ENCODE measurements at places on chromosomes 7 and 10.
A peak's percentile ranks its signal among the peaks of the same experiment; 100 is the strongest.

DNA sequence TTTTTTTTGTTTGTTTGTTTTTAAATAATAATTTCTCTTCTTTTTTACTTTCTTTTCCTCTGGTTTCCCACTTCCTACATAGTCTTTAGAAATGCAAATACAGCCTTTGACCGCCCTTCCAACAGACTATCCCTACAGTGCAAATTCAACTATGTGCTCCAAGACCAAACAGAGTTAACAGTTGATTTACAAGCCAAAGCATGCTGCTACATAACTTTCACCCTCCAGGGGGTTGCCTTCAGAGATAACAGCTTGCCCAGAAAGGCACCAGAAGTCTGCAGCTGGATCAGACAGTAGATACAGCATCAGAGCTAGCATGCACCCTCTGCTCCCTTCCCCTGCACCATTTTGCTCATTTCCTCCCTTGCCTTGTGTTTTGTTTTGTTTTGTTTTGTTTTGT lies 539.0 kb downstream of the ZWINT start:
- no peak overlapping the region for H3K4me3 ChIP-seq
- no peak for DNase-seq
- no peaks in the 10 kb centered on the region for H3K27me3 ChIP-seq
- no peaks in the 10 kb centered on the region for H3K36me3 ChIP-seq
- H3K27ac ChIP-seq: no peak overlapping the region

DNA sequence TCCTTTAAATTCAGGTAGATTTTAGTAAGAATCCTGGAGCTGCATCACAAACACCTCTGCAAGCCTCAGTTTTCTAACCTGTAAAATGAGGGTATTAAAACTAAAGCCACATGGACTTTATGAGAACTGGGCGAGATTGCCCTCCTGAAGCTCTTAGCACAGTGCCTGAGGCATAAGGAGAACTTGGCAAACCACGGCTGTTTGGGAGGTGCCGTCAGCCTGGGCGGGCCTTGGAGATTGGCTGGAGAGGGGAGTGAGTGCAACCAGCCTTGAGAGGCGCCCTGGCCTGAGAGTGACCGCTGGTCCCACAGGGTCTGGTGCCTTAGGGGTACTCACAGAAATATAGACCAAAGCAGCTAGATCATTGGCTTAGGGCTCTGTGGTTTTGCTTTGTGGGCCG lies 5.4 kb upstream of the TNS3 start:
- peak; percentile 60 for DNase-seq
- no peaks in the 10 kb centered on the region for H3K36me3 ChIP-seq
- peaks cover 30% of the 10 kb centered on the region for H3K4me1 ChIP-seq
- H3K27ac ChIP-seq: no peak overlapping the region
- H3K4me3 ChIP-seq: no peak overlapping the region

DNA sequence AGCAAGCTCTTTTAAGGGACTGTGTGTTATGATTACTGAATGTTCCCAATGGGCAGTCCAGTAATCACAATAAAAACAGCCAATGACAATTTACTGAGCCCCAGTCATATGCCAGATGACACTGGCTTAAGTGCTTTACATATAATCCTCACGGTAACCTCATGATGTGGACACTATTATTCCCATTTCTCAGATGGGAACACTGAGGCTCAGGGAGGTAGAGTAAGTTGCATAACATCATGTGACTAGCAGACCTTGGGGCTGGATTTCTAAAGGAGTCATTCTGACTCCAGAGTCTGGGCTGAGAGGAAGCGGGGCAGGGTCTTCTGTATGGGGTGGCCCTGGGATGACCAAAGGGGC lies 7.6 kb upstream of the RBM20 start:
- no peak overlapping the region for H3K4me3 ChIP-seq
- H3K4me1 ChIP-seq: peaks cover 46% of the 10 kb centered on the region
- no peak for DNase-seq

DNA sequence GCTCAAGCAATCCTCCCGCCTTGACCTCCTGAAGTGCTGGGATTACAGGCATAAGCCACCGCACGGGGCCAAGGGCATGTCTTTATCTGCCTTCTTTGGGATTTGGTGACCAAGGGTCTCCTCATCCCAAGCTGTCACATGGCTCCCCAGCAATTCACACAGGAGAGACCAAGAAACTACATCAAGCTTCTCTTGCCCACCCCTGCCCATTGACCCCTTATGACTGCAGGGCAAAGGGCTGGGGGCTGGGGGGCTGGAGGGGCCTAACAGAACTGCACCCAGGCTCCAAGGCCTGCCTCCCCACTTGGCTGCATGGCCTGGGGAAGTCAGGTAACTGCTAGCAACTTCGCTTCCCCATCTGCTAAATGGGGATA lies 137.1 kb downstream of the SH3PXD2A start:
- H3K36me3 ChIP-seq: no peaks in the 10 kb centered on the region
- no peak overlapping the region for H3K27ac ChIP-seq
- H3K4me3 ChIP-seq: no peak overlapping the region
- no peaks in the 10 kb centered on the region for H3K27me3 ChIP-seq
- DNase-seq: no peak

DNA sequence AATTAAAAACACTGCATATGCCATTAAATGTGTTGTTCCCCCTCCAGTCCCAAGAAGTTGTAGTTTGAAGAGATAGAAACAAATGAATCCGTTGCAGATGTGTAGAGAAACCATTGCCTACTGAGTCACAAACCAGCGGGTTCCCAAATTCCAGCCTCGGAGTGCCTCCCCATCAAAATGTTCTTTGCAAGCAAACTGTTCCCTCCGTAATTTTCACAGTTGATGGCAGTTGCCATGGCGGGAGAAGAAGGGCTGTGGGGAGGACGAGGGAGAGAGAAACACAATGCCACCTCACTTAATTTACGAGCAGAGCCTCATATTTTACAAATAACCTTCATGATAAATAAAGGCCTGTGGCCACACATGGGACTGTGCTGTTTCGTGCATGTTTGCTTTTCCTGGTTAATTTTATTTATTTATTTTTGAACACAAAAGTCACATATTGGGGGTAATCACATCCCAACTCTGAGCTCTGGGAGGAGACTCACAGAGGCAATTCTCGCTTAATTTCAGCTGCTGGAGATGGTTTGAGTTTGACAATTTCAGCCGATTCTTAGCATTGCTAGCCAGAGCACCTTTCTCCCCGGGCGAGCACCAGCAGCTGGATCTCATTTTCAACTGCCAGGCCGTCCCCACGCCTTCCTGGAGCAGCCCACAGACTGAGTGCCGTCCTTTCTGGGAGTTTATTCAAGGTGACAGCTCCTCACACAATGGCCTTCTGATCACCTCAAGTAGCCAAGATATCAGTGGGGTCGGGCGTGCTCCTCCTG lies 1084.2 kb downstream of the KCNMA1 start:
- H3K4me1 ChIP-seq: no peaks in the 10 kb centered on the region
- H3K27me3 ChIP-seq: 0 out of 2 replicates have a peak, but pooled peaks cover 6% of the 10 kb centered on the region
- DNase-seq: no peak
- no peaks in the 10 kb centered on the region for H3K36me3 ChIP-seq
- no peak overlapping the region for H3K27ac ChIP-seq

DNA sequence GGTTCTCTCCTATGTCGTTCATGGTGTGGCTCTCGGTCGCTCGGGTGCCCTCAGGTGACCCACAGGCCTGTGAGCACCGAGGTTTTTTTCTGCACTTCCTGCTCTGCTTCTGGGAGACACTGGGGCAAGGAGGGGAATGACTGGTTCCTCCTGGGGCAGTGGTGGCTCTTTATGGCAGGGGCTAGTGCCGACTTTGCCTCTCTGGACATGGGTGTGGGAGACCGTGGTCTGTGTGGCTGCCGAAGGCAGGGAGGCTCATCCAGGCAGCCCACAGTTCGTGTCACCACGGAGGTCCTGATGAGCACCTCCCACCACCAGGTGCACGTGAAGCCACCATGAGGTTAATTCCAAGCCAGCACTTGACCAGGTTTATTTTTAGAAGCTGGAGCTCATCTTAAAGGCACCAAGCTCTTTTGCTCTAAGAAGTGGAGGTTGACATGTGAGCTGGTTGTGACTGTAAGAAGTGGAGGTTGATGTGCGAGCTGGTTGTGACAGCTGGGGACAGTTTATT lies 24.7 kb upstream of the DPYSL4 start:
- H3K27me3 ChIP-seq: no peaks in the 10 kb centered on the region
- no peaks in the 10 kb centered on the region for H3K4me1 ChIP-seq

- no peaks in the 10 kb centered on the region for H3K36me3 ChIP-seq
- DNase-seq: no peak
- H3K4me3 ChIP-seq: no peak overlapping the region
Measured at GRCh38 chr10:19498393-19499290, 317.6 kb upstream of the PLXDC2 start.

DNA sequence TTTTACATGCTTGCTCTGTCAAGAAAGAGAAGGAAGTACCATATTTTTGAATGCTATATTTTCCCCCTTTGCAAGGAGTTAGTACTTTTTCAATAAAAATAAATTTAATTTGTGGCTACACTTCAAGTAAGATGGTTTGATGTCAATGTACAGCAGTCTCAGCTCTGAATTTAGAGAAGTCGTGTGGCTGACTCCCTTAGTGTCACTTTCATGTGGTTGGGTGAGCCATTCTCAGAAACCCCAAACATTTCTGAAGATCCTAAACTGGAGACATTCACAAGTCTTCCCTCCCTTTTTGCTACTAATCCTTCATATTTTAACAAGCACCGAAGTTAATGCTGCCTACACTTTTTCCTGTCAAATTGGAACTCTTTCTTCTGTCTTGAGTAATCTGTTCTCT lies 244.4 kb downstream of the DYNC1I1 start:
- DNase-seq: no peak
- no peaks in the 10 kb centered on the region for H3K36me3 ChIP-seq
- no peak overlapping the region for H3K4me3 ChIP-seq
- H3K4me1 ChIP-seq: no peaks in the 10 kb centered on the region

DNA sequence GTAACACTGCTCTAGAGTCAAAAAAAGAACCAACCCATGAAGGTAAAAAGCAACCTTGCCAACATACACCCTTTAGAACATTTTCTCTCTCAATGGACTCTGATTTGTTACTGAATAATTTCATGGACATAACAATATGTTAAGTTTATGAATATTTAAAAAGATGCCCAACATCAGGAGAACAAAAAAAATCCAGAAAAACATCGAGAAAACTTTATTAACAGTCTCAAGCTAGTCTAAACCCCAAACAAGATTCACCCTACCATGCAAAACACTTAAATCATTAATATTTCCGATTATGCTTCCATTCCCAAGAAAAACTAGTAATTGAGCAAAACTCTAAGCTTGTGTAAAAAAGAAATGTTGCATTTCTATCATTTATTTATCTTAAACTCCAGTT lies 46.7 kb downstream of the OSBPL3 start:
- no peak overlapping the region for H3K27ac ChIP-seq
- H3K36me3 ChIP-seq: no peaks in the 10 kb centered on the region
- no peaks in the 10 kb centered on the region for H3K4me1 ChIP-seq
- DNase-seq: no peak
- H3K4me3 ChIP-seq: no peak overlapping the region

- no peak overlapping the region for H3K27ac ChIP-seq
- H3K4me3 ChIP-seq: no peak overlapping the region
- H3K27me3 ChIP-seq: no peaks in the 10 kb centered on the region
- no peaks in the 10 kb centered on the region for H3K36me3 ChIP-seq
- DNase-seq: no peak
Measured at GRCh38 chr7:73397521-73398281, 35.9 kb upstream of the FZD9 start.

DNA sequence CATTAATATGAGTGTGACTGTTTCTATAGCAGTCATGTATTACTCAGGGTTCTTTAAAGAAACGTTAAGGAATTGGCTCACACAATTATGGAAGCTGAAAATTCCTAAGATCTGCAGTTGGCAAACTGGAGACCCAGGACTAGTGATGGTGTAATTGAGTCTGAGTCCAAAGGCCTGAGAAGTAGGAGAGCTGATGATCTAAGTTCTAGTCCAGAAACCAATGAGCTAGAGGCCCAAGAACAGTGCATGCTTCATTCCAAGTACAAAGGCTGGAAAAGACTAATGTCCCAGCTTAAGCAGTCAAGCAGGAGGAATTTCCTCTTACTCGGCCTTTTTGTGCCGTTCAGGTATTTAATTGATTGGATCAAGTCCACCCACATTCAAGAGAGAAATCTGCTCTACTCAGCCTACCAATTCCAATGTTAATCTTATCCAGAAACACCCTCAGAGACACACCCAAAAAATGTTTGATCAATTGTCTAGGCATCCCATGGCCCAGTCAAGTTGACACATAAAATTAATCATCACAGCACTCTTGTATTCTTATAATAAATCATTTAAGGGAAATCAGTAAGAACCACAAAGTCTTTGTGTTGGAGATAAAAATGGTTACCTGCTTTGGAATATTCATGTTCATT lies 312.1 kb downstream of the PRKG1 start:
- H3K27me3 ChIP-seq: no peaks in the 10 kb centered on the region
- H3K4me1 ChIP-seq: no peaks in the 10 kb centered on the region
- no peak overlapping the region for H3K27ac ChIP-seq

DNA sequence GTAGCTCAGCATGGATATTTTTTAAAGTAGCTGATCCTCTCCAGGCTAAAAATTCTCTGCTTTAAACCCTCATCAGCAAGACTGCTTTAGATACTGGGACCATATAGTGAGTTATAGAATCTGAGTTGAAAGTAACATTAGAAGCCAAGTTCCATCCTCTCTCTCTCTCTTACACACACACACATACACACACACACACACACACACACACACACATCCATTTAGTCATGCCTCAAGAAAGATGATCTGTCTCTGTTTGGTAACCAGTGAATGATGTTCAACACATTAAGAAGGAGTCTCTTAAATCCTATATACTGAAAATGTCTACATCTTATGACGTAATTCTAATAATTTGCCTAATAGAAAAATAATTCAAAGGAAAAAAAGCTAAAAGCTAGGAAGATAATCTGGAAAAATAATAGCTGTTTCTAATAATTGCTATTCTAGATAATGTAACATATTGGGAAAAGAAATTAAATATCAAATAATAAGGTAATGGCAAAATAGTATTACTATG lies 16.9 kb upstream of the ATP6V0A4 start:
- peaks cover 5% of the 10 kb centered on the region for H3K4me1 ChIP-seq
- no peak overlapping the region for H3K27ac ChIP-seq
- no peaks in the 10 kb centered on the region for H3K36me3 ChIP-seq

- no peak overlapping the region for H3K4me3 ChIP-seq
- H3K4me1 ChIP-seq: no peaks in the 10 kb centered on the region
- DNase-seq: no peak
- H3K36me3 ChIP-seq: no peaks in the 10 kb centered on the region
- H3K27me3 ChIP-seq: no peaks in the 10 kb centered on the region
- H3K27ac ChIP-seq: no peak overlapping the region
Measured at GRCh38 chr10:56449770-56450169, 88.7 kb upstream of the ZWINT start.
